ENCODE measurements at places on chromosomes 7 and 10.
A peak's percentile ranks its signal among the peaks of the same experiment; 100 is the strongest.

GRCh38 chr10:74223755-74224529 lies 72.9 kb downstream of the ADK start:
- peak; percentile 76 for DNase-seq

DNA sequence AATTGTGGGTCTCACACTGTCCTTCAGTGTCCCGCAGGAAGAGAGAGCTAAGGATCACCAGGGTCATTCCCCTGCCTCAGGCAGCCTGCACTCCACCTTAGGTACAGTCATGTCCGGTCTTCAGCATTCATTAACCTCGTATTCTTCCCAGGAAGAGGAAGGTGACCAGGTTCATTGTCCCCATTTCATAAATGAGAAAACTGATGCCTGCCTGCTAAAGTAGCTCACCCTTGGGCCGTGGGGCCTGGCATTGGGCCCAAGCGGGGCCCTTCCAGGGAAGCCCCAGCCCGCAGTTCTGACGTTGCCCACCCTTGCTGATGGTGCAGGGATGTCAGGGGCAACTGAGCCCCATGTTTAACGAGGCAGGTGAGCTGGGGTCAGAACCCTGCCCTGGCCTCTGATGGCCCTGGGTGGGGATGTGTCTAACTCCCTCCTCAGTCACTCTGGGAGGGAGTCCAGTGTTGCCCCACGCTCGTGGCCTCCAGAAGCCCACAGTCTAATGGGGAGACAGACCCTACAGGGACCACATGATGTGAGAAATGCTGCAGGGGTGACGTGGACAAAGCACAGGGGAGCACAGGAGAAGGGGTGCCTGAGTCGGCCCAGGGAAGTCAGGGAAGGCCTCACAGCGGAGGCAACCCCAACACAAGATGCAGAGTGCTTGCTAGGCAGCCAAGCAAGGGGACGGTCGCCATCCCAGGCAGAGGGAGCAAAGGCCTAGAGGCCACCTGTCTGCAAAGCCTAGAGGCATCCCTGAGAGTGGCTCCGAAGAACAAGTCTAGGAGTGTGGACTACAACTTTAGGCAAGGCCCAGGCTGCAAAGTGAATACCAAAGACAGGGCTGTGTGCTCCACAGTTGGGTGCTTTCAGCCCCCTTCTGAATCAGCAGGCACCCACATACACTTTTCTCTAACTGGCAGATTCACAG lies 25.1 kb downstream of the DDIT4 start:
- DNase-seq = no peak

DNA sequence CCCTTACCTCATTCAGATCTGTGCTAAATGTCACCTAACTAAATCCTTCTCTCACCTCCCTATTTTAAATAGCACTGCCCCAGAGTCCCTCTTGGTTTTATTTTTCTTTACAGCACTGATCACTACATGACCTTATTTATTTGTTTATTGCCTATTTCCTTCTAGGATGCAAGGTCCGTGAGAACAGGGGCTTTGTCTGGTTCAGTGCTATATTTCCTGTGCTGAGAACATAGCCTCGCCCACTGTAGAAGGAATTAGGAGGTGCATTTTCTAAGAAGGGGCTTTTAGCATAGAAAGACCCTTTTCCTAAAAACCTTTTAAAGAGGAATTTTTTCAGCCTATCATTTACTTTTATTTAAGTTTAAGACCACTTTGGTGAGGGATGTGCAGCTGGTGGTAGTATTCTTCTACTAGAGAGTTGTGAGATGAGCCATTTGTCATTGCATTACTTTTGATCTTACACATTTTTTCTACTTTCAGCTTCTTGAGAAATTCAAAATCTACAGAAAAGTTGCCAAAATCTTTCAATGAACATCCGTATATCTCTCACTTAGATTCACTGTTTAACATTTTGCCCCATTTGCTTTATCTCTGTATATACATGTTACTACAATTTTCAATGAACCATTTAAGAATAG lies 13.5 kb upstream of the PCGF5 start:
- DNase-seq = no peak

DNA sequence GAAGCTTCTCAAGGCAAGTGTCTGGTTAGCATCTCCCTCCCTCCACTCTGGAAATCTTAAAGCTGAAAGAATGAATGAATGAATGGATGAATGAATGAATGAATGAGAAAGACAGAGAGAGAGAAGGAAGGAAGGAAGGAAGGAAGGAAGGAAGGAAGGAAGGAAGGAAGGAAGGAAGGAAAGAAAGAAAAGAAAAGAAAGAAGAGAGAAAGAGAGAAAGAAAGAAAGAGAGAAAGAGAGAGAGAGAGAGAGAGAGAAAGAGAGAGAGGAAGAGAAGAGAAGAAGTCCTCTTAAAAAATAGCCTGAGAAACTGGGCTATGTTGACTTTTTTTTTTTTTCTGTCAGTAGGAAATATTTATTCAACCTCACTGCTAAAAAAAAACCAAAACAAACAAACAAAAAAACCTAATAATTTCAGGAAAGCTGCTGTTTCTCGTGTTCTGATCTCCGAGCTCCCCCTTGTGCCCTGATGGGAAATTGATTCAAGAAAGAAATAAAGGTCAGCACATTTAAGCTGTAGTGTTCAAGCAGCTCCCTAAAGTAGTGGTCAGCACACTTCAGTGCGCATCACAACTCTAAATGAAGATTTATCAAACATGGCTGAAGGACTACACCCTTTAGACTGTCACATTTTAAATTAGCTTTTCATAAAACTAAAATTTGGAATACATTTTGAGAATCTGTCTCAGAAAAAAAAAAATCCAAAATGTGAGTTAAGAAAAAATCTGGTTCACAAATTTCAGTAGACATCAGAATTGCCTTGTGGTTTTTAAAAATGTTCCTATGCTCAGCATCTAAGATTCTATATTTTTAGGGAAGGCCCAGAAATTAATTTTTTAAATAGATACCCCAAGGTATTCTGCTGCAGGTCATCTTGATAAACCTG lies 154.3 kb downstream of the ELAPOR2 start:
- peak; percentile 23 for DNase-seq
